ENCODE measurements at places on chromosomes 12 and 14. TPM values are rescaled to one million over a fixed set of nuclear protein-coding genes. Genes with fewer than 3 reads are reported as not detected.

GRCh38 chr14:89078021-89078795, 253.8 kb downstream of the TTC8 start:
- no peak for DNase-seq

DNA sequence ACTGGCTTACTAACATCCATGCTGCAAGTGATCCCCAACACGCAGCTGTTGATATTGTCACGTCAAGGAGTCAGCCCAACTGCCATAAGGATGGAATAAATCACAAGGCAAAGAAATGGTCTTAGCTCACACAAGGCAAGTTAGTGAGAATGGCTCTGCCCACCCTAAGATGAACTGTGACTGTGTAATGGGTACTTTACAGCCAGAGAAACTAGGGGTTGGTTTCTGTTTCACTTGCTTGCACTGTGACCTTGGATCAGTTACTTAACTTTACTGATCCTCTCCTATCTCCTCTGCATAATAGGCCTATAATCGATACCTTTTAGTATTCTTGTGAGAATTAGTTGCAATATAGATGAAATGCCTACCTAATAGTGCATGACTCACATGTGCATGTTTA, 52.2 kb upstream of the ANO2 start:
- DNase-seq = no peak

DNA sequence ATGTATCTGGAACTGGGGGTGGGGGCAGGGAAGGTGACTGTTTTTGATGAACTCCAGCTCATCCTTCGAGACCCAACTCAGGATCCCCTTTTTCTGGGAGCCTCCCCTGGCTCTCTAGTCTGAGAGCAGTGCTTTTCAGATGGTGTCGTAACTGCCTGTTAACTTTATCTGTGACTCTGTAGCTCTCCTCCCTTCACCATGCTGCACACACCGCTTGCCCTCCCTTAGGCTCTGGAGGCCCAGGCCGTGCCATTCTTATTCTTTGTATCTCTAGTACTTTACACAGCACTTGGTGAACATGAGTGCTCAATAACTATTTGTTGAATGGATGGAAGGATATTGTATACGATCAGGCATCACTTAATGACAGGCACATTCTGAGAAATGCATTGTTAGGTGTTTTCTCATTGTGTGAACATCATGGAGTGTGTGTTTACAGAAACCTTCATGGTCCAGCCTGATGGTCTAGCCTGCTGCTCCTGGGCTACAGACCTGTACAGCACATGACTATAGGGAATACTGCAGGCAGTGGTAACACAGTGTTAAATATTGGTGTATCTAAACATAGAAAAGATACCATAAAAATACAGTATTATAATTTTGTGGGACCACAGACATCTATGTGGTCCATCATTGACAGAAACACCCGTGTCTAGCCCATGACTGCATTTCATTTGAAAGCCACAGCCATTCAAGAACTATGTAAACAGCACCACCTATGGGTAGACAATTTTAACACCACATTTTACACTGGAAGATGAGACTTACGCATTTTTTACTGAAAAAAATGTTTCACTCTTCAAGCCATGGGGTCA, 91.8 kb downstream of the EML1 start:
- peak; percentile 23 for DNase-seq

Gene PRB2
- not detected for total RNA-seq

DNA sequence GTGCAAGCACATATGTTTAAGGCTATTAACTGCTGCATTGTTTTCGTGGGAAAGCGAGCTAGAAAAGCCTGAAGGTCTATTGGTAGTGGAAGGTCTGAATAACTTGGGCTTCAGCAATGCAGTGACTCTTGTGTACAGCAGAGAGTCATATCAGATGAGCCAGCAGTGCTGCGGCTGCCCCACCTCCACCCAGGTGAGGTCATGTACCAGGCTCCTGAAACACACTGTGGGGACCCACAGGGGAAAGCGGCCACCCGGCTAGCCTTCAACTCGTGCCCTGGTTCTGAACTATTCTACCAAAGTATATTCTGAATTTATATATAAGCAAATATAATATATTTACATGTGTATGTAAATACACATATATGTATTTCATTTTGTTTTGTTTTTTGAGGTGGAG, 12.7 kb upstream of the RAN start:
- DNase-seq = no peak

GRCh38 chr14:55580470-55581341, 699 bp downstream of the KTN1 start:
- DNase-seq = peak; percentile 57

All from mammary epithelial cell (primary cell).